ENCODE measurements at places on chromosomes 5 and 9. TPM values are rescaled to one million over a fixed set of nuclear protein-coding genes. Genes with fewer than 3 reads are reported as not detected.
A peak's percentile ranks its signal among the peaks of the same experiment; 100 is the strongest.

The SPDL1 gene
- 45.7 TPM for total RNA-seq

The OMD gene
- total RNA-seq, result not detected

- DNase-seq, result no peak
Measured at GRCh38 chr5:112419164-112419985, at the start of gene EPB41L4A. Gene EPB41L4A (minus strand): TSS chr5:112419277. CDS start chr5:112419039, 238 bp downstream.

DNA sequence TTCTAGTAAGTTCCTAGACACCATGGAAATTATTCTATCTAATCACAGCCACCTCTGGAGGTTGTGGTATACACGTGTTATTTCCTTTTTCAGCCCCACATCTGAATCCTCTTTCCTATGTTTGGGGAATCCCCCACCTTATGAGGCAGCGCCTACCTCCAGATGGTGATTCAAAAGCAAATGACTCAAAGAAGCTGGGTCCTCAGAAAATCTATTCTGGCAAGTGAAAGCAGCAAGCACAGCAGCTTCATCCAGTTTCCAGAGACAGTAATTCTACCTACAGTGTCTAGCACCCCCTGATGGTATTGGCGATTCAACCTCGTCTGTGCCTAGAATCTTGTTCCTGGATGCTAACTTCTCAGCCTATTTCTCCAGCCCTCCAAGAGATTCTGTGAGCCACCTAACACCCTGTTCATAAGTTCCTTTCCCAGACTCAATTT is 43.0 kb downstream of the STRBP start:
- DNase-seq, result peak; percentile 53

The CARD9 gene
- 0.69 TPM for total RNA-seq

The LAMC3 gene
- total RNA-seq, result 0.27 TPM

The HTR1A gene
- total RNA-seq, result not detected

DNA sequence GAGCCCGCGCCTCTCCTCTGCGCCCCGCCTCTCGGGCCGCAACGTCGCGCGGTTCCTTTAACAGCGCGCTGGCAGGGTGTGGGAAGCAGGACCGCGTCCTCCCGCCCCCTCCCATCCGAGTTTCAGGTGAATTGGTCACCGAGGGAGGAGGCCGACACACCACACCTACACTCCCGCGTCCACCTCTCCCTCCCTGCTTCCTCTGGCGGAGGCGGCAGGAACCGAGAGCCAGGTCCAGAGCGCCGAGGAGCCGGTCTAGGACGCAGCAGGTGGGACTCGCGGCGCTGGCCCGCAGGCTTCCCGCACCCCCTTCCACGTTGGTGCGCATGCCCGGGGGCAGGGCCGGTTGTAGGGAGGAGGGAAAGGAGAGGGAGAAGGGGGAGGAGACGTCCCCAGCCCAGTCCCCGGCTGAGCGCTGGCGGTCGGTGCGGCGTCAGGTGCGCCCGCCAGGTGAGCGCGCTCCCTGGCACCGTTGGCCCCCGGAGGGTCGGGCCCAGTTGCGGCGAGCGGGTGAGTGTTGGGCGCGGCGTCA is at the start of gene OCLN:
Gene OCLN, plus strand, starts transcription at position 400 of the 532 bp plus-strand sequence. CDS start 11,455 bp downstream, outside the sequence.
- no peak for DNase-seq

- DNase-seq, result no peak
Measured at GRCh38 chr9:69771775-69772418, 12.1 kb upstream of the PTAR1 start.

- DNase-seq, result no peak
Measured at GRCh38 chr9:98107926-98108325, 11.1 kb downstream of the TRIM14 start.

The PCDHA5 gene
- not detected for total RNA-seq

GRCh38 chr9:38284588-38285051 is 107.9 kb upstream of the ALDH1B1 start:
- no peak for DNase-seq

The ALDH7A1 gene
- total RNA-seq, result 2.7 TPM

The FYB1 gene
- 396 TPM for total RNA-seq

The NUTM2G gene
- not detected for total RNA-seq

The PDGFRB gene
- 3.6 TPM for total RNA-seq

GRCh38 chr9:22446950-22447617 is 460 bp downstream of the DMRTA1 start:
- peak; percentile 9 for DNase-seq

DNA sequence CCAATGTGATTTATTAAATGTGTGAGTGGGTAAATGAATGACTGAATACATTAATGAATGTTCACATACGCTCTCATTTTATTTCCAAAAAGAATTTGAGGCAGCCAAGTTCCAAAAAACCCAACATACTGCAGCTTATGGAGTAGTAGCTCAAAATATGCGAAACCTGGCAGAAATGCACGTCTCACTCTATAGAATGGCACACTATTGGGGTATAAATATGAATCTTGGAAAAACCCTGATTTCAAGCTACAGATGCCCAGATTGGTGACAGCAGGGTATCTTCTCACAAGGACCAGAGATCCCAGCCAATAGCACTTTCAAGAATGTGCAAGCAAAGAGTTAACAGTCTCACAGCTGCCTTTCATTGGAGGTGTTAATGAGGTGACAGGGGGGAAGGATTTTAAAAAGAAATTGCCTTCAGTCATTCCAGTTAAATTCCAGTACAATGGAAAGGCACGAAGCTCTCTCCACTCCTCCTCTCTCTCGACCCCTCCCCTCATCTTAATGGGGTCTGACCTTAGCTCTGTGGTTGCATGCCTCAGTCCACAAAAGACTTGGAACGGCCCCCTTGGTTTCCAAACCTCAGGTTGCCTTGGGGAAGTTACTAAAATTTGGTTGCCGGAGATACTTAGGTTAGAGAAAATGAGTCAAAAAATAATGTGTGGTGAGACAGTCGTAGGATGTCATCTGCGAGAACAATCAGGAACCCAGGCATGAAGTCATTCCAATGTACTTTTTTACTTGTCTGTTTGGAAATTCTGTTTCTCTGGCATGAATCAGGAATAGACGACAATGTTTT is 307.4 kb downstream of the NFIB start:
- DNase-seq, result no peak

DNA sequence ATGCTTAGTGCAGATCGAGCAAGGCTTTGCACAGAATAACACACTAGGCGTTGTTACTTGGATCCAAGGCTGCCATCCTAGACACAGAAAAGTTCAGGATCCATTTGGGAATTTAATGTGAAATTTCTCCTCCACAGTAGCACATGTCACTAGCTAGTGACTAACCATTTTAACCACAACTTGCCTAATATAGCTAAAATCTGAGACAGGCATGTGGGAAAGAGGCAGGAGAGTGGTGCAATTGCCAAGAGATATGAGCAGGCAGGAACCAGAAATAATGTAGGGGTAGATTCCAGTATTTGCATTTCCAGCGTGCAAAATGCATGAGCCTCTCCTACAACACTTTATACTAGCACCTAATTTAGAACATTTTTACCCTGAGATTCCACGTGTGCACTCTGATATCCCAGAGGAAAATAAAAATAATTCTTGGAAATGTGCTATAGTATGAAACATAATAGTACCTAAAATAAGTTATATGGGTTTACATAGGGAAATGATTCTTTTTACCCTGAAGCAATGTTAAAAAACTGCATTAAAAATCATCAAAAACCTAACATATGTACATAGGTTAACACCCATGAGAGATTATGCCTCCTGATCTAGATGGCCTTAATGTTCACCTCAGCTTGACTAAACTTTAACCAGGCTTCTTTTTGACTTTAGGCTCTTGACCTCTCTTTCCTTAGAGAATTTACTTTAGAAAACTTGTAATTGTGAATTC is 1230.6 kb upstream of the NUDT12 start:
- DNase-seq, result no peak

DNA sequence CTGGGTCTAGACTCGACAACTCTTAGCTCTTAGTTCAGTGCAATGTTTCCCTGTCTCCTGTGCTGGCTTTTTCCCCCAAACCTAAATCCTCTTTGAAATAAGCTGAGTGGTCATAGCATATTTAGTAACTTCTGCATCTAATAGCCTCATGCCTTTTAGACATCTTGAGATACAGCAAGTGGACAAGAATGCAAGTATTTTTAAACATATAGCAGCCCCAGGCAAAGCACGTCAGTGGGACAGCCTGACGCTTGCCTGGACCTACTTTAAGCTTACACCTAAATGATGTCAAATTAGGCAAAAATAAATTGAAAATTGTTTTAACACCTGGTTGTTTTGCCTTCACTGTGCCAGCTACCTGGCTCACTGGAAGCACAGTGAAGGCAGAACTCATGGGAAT is 8.0 kb downstream of the C9 start:
- no peak for DNase-seq

DNA sequence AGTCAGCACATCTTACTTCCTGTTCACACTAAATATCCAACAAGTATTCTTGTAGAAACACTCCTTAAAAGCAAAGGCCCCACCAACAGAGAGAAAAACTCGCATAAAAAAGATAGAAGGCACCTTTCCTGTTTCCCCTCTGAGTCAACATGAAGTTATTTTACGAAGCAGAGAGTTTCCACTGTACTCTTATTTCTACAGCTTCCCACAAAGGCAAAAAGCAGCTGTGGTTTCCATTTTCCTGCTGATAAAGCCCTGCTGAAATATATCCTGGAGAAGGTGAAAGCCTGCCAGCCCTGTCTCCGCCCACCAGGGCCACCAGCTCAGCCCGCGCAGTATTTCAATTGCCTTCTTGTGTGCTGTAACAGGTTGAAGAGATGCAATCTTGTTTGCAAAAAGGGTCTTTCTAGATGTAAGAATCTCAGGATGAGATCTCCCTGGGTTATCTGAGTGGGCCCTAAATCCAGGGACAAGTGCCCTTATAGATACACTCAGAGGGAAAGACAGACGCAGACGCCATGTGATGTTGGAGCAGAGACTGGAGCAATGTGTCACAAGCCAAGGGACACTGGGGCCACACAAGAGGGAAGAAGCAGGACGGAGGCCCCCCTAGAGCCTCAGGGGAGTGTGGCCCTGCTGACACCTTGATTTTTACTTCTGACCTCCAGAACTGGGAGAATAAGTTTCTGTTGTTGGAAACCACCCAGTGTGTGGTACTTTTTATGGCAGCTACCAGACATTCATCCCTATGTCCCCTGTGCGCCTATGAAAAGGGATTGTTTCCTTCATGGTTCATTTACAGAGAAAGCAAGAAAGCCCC is 19.9 kb downstream of the SEMA4D start:
- peak; percentile 67 for DNase-seq

GRCh38 chr5:181192337-181193046 is 12.5 kb downstream of the TRIM7 start:
- DNase-seq, result no peak

The LIFR gene
- not detected for total RNA-seq

DNA sequence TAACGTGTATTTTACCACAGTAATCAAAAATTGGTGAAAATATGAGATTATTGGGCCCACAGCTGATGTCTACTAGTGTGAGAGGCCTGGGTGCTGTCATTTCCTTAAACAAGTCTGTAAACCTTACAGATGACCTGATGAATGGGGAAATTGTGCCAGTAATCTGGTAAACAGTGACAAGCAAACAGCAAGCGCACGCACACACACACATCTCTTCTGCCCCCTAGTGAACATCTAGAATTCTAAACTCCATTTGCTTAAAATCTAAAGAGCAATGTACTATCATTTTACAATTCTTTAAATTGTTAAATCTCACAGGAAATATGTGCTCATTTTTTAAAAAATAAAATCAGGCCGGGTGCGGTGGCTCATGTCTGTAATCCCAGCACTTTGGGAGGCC is 7.5 kb upstream of the RAPGEF1 start:
- peak; percentile 52 for DNase-seq

GRCh38 chr5:42825422-42826148 is 13.9 kb upstream of the SELENOP start:
- no peak for DNase-seq

The SLC24A2 gene
- total RNA-seq, result not detected

- DNase-seq, result no peak
Measured at GRCh38 chr9:93585259-93585658, 8.9 kb downstream of the PHF2 start.

DNA sequence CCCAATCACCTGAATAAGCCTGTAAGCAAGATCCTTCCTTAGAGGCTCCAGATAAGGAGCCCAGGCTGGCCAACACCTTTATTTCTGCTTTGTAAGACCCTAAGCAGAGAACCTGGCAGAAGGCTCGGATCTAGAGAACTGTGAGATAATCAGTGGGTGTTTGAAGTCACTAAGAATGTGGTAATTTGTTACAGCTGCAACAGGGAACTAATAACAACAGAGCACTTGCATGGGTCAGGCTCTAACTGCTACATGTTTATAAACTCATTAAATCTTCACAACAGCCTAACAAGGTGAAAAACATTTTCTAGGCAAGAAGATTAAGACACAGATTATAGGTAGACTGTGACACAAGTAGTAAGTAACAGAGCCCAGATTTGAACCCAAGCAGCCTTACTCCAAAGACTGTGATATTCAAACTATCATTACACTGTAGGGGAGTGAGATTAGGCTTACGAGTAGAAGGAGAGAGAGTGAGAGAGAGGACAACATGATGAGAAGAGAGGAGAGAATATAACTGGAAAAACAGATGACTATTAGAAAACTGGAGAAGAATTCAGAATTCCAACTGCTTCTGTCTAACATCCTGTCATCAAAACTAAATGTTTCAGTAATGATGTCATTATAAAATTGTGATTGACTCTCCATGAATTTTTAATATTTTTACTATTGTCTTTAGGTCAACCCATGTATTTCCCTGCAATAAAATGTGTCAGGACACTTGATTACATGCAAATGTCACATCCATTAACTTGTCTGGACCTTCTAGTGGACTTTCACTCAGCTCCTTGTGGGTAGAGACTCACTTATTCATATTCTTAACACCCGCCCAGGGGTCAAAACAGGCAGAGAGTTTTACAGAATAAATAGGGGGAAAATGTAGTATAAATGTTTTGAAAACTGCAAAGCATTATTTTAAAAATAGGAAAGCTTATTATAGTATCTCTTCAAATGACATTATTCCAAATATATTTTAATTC is 290.9 kb upstream of the RGMB start:
- DNase-seq, result no peak

The DOLK gene
- 8.4 TPM for total RNA-seq

DNA sequence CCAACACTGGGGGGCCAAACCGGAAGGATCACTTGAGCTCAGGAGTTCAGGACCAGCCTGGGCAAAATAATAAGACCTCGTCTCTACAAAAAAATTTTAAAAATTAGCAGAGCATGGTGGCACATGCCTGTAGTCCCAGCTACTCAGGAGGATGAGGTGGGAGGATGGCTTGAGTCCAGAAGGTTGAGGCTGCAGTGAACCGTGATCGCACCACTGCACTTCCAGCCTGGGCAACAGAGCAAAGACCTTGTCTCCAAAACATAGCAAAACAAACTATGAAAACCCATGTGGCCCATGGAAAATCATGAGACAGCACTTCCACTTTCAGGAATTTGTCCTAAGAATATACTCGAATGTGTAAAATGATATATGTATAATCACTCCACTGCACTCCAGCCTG is 6.1 kb downstream of the SETX start:
- no peak for DNase-seq

The KDM4C gene
- total RNA-seq, result 53.0 TPM

The MSMP gene
- not detected for total RNA-seq

The SPATA31C1 gene
- not detected for total RNA-seq
